Small intestine (tissue), 16 donors: ENCODE measurements at places on chromosomes 7 and 10.

GRCh38 chr10:87500646-87501048 is 4.0 kb upstream of the MINPP1 start:
- H3K4me1 ChIP-seq, result peaks cover 10% of the 10 kb centered on the region
- peak overlapping the region; percentile 33 for H3K27ac ChIP-seq
- H3K27me3 ChIP-seq, result no peaks in the 10 kb centered on the region

GRCh38 chr7:136618818-136619217 is 249.6 kb upstream of the CHRM2 start:
- DNase-seq, result no peak
- H3K4me3 ChIP-seq, result no peak overlapping the region
- H3K36me3 ChIP-seq, result no peaks in the 10 kb centered on the region
- no peak overlapping the region for H3K27ac ChIP-seq
- H3K27me3 ChIP-seq, result no peaks in the 10 kb centered on the region

DNA sequence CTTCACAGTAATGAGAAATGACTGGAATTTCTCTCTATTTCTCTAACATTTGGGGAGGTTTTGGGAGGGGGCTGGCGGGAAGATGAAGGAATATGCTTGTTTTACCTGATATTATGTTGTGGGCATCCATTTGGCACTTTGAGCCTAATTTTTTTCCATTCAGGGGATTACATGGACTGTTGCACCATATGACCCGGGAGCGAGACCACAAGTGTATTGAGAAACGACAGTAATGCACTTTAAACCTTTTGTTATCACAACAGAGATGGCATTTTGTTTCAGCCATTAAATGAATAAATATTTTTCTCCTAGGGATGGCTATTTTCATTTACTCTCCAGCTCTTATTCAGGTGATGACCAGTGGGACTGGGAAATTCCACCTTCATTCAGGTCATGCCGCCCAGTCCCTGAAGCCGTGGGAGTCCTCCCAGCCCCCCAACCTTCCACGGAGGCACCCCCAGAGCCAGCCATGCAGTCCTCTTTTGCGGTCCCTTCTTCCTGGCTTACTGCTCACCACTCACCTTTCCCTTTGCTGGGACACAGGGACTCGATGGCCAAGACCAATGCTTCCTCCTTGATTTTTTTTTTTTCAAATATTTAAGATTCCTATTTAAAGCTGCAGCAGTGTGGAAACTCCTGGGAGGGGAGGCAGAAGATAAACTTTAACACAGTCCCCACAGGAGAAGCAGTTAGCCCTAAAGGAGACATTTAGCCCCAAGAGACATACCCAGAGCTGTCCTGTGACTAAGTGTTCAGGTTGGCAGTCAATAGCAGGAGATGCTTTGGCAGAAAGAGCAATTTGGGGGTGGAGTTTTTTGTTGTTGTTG is 190.9 kb upstream of the YAE1 start:
- DNase-seq, result peak; percentile 62
- H3K36me3 ChIP-seq, result no peaks in the 10 kb centered on the region
- H3K27ac ChIP-seq, result no peak overlapping the region
- H3K27me3 ChIP-seq, result peaks cover 2% of the 10 kb centered on the region
- H3K4me1 ChIP-seq, result peaks cover 6% of the 10 kb centered on the region

DNA sequence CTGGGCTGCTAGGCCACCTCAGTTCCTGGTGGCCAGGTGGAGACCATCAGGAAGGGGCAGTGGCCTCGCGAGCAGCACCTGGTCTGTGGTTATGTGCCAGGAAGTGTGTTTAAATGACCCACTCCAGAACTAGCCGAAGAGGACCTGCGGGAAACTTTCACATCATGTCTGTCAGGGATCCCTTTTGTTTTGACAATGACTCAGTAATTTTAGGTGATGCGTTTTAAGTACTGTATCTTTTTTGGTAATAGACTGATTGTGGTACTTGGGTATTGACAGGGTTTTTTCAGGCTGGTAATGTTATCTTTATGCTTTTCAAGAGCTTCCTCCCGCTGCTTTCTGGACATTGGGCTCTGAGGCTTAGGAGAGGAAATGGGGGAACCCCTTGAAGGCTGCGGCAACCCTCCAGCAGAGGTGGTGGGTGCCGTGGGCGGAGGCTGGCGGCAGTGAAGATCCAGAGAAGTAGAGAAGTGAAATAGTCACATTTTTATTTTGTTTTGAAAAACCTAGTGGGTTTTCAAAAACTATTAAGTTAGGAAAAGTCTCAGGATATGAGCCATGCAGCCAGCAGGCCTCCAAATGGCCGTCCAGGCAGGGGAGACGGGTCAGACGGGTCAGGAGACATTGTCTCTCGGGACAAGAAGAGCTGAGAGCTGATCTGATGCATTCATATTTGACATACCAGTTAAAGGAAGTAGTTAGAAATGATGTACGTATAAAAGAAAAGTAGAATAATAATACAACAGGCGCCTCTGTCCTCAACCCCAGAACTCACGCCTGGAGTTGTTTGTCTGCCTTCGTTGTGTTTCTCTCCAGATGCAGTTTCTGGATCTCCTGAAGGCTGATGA is 27.7 kb downstream of the PPP2R2D start:
- no peak overlapping the region for H3K27ac ChIP-seq
- H3K36me3 ChIP-seq, result no peaks in the 10 kb centered on the region
- no peaks in the 10 kb centered on the region for H3K27me3 ChIP-seq
- no peak overlapping the region for H3K4me3 ChIP-seq
- H3K4me1 ChIP-seq, result no peaks in the 10 kb centered on the region

DNA sequence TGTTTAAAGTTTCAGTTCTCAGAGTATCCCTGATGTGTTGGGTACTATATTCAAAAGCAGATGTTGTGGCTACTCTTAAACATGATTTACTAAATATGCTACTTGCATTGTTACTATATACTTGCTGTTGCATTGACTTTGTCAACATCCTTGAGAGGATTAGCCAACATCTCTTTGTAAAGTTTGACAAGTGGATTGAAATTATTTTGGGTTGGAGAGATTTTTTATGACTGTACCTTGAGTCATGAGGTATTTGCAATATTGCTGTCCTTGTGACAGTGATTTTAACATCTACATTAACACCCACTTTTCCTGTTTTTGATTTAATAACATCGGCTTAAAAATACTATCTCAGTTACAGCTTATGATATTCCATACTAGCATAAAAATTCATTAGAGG is 31.9 kb downstream of the MRC1 start:
- no peak overlapping the region for H3K27ac ChIP-seq
- H3K36me3 ChIP-seq, result no peaks in the 10 kb centered on the region
- H3K27me3 ChIP-seq, result no peaks in the 10 kb centered on the region
- no peaks in the 10 kb centered on the region for H3K4me1 ChIP-seq
- DNase-seq, result no peak
- H3K4me3 ChIP-seq, result no peak overlapping the region

- no peak for DNase-seq
- H3K27me3 ChIP-seq, result peaks cover 83% of the 10 kb centered on the region
- no peaks in the 10 kb centered on the region for H3K4me1 ChIP-seq
These were observed 63.0 kb downstream of the INSIG1 start for GRCh38 chr7:155360495-155361345.

- no peak overlapping the region for H3K27ac ChIP-seq
- no peaks in the 10 kb centered on the region for H3K4me1 ChIP-seq
- DNase-seq, result no peak
- no peaks in the 10 kb centered on the region for H3K27me3 ChIP-seq
- H3K36me3 ChIP-seq, result peaks cover 10% of the 10 kb centered on the region
These were observed 5.8 kb downstream of the BHLHA15 start for GRCh38 chr7:98216941-98217622.

- no peaks in the 10 kb centered on the region for H3K27me3 ChIP-seq
- H3K36me3 ChIP-seq, result no peaks in the 10 kb centered on the region
- no peak overlapping the region for H3K4me3 ChIP-seq
- peaks cover 4% of the 10 kb centered on the region for H3K4me1 ChIP-seq
These were observed 165.3 kb downstream of the CELF2 start for GRCh38 chr10:11183015-11183414.

DNA sequence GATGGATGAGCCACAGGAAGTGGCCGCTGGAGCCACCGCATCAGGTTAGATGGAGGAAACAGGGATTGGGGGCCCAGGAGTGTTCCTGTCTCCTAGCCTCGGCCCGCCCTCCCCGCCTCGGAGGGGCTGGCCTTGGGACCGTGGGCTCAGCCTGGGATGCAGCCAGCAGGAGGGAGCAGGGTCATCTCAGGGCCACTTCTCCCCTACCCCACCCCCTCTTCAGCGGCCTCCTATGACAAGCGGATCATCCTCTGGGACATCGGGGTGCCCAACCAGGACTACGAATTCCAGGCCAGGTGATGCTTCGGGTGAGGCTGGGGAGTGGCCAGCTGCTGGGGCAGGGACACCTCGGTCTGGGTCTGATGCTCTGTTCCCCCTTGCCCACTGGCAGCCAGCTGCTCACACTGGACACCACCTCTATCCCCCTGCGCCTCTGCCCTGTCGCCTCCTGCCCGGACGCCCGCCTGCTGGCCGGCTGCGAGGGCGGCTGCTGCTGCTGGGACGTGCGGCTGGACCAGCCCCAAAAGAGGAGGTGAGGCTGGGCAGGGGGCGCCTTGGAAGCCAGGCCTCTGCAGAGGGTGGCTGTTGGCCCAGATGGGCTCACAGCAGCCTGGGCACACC is 4.7 kb downstream of the LRWD1 start:
- no peak overlapping the region for H3K4me3 ChIP-seq
- no peak for DNase-seq
- peaks cover 2% of the 10 kb centered on the region for H3K36me3 ChIP-seq
- no peak overlapping the region for H3K27ac ChIP-seq

DNA sequence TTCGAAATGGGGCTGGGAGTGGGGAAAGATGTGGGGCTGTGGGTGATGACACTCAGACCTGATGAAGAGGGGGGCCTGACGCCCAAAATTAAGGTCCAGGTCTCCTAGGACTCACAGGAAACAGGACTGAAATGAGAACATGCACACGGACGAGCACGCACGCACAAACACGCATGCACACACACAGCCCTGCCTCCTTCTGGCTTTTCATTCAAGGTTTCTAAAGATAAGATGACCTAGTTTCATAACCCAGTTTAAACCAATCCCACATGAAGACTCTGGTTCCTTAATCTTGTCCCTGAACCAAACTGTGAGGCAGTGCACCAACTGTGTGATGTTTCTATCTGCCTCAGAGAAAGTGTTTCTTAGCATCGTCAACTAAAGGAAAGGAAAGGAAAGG is 162.0 kb downstream of the DGKI start:
- H3K36me3 ChIP-seq, result no peaks in the 10 kb centered on the region
- no peak overlapping the region for H3K27ac ChIP-seq
- no peaks in the 10 kb centered on the region for H3K27me3 ChIP-seq
- DNase-seq, result no peak

DNA sequence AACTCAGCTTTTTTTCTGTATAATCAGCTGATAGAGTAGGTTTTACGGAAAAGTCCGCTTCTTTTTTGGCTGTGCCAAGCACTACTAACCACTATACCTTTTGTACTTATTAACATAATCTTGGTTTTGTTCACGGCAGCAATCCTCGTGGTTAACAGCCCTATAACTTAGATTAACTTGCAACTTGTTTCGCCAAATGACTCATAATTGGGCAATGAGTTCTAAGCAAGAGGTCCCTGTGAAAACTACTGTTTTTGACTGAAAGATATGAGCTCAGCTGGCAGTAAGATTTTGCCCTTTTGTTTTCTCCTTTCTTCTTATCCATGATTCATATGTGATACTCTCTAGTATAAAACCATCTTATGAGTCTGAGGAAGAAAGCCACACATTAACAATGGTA is 345.0 kb upstream of the PCDH15 start:
- no peak overlapping the region for H3K4me3 ChIP-seq
- no peaks in the 10 kb centered on the region for H3K36me3 ChIP-seq
- H3K4me1 ChIP-seq, result no peaks in the 10 kb centered on the region
- no peaks in the 10 kb centered on the region for H3K27me3 ChIP-seq
- H3K27ac ChIP-seq, result no peak overlapping the region

DNA sequence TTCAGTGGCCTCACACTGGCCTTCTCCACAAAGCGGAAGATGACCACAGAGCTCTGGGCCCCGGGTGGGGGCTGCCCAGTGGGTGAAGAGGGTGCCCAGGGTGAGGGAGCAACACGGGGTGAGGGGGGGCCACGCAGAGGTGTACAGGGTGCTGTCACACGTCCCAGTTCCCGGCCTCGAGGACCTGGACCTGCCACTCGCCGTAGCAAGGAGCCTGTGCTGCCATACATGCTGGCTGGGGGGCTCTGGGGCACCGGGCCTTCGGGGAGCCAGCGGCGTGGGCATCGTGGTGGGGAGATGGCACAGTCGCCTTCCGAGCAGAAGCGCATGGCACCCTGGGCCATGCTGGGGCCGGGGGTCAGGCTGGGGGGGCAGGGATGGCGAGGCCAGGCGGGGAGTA is 1.9 kb downstream of the PSD start:
- H3K36me3 ChIP-seq, result peaks cover 26% of the 10 kb centered on the region
- H3K4me1 ChIP-seq, result peaks cover 51% of the 10 kb centered on the region
- peak overlapping the region; percentile 8 for H3K4me3 ChIP-seq
- no peak for DNase-seq

GRCh38 chr7:81846398-81846797 is 76.6 kb upstream of the HGF start:
- no peak overlapping the region for H3K4me3 ChIP-seq
- no peaks in the 10 kb centered on the region for H3K36me3 ChIP-seq
- H3K27me3 ChIP-seq, result no peaks in the 10 kb centered on the region
- no peak overlapping the region for H3K27ac ChIP-seq

- no peak for DNase-seq
- H3K4me3 ChIP-seq, result no peak overlapping the region
- no peaks in the 10 kb centered on the region for H3K27me3 ChIP-seq
- H3K27ac ChIP-seq, result no peak overlapping the region
- H3K4me1 ChIP-seq, result no peaks in the 10 kb centered on the region
These were observed 66.4 kb downstream of the ASAH2B start for GRCh38 chr10:50805981-50806622.

DNA sequence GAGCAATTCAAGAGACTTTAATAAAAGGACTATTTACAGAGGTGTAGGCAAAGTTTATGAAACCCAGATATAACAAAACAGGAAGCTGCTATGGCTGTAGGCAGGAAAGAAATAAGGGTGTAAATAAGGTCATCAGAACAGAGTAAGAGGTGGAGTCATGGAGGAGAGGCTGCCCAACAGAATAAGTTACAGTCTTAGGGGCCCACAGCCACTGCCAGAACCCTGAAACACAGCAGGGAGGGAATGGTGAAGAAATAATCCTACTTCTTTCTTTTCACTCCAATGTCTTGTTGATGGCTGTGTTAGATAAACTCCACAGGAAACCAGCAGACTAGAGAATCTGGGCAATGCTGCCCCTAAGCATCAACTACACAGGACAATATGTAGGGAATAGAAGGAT is 155.8 kb upstream of the TAC1 start:
- no peaks in the 10 kb centered on the region for H3K4me1 ChIP-seq
- H3K27me3 ChIP-seq, result no peaks in the 10 kb centered on the region
- DNase-seq, result no peak
- H3K27ac ChIP-seq, result no peak overlapping the region
- no peaks in the 10 kb centered on the region for H3K36me3 ChIP-seq
